ENCODE measurements at places on chromosomes 7 and 10.

GRCh38 chr7:4268040-4268965, 413.8 kb upstream of the FOXK1 start:
- no peak for DNase-seq

GRCh38 chr7:2214636-2215035, 18.1 kb downstream of the MAD1L1 start:
- DNase-seq: no peak

- no peak for DNase-seq
Measured at GRCh38 chr10:29657719-29658274, 23.0 kb upstream of the SVIL start.

GRCh38 chr10:6537770-6538169, 42.3 kb downstream of the PRKCQ start:
- no peak for DNase-seq

GRCh38 chr7:91240376-91240941, 23.8 kb upstream of the FZD1 start:
- no peak for DNase-seq

All from stimulated activated CD8-positive, alpha-beta memory T cell treated with anti-CD3 and anti-CD28 coated beads, Interleukin-15, amount 100 ng/mL, for 4 hours (primary cell).